ENCODE measurements at places on chromosomes 2 and 18.

DNA sequence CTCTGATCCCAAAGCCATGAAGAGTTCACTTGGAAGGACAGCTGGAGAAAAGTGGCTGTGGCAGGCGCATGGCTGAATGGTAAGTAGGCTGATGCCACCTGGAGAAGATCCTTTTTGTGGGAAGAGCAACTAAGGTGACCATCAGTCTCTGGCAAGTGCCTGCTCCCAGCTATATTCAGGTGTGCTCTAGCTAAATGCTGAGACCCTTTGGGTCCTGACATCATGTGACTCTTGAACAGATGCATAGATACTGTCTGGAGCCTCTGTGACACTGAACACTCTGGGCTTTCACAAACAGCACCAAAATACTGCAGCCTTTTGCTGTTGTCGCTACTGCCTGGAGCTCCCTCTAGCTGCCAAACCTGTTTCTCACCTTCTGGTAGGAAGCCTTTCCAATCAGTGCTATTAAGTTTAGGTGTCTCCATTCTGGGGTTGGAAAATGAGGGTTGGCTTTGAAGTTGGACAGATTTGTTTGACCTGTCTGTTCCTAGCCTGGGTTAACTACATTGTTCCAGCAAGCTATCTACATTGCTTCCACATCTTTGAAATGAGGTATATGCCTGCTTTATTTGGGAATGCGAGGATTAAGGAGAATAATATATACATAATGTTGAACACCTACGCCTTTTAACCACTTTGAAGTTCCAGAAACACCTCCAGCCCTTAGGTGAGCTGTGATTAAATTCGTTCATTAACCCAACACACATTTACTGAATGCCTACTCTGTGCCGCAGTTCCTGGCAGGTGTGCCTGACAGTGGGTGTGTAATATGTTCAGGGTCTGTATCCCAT lies 3.1 kb downstream of the EGR4 start:
- no peaks in the 10 kb centered on the region for H3K36me3 ChIP-seq
- no peak overlapping the region for H3K27ac ChIP-seq
- H3K27me3 ChIP-seq: peaks cover 37% of the 10 kb centered on the region
- H3K4me1 ChIP-seq: peaks cover 13% of the 10 kb centered on the region

GRCh38 chr18:45221363-45221762 lies 393.9 kb upstream of the SLC14A2 start:
- H3K4me1 ChIP-seq: no peaks in the 10 kb centered on the region
- H3K4me3 ChIP-seq: no peak overlapping the region
- no peak for DNase-seq
- no peaks in the 10 kb centered on the region for H3K36me3 ChIP-seq
- no peaks in the 10 kb centered on the region for H3K27me3 ChIP-seq

DNA sequence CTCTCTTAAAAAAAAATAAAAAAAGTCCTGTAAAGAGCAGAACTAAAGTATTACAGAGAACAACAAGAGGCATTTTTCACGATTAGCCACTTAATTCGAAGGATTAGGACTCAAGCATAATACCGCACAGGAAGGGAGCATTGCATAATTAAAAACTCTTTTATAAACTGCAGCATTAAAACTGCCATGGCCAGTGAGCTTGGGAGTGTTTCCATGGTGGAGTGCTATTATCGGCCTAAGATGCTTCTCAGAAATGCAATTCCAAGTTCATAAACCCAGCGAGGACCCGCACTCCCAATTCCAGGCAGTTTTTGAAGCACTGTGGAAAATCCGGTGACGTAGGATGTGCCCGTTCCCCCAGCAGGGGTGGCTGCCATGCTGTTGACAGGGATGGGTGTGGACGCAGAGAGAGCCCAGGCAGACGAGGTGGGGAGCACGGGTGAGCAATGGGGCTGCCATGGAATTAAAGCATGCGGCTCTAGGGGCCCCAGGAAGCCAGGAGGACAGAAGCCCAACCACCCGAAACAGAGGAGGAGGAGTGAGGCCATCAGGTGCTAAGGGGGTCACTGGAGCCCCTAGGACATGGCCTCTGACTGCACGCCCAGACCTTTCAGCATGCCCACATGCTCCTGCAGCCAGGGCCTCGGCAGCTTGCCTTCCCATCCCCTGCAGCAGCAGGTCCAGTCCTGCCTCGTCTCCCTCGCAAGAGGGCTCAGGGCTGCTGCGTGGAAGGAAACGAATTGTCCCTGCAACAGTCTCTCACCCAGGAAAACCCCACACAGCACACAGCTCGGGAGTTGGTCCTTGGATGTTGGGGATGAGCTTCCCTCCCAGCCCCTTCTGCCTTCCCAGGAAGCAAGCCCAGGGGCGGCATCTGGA lies 233.4 kb downstream of the NDUFA10 start:
- no peaks in the 10 kb centered on the region for H3K36me3 ChIP-seq
- H3K27ac ChIP-seq: no peak overlapping the region
- no peak overlapping the region for H3K4me3 ChIP-seq

DNA sequence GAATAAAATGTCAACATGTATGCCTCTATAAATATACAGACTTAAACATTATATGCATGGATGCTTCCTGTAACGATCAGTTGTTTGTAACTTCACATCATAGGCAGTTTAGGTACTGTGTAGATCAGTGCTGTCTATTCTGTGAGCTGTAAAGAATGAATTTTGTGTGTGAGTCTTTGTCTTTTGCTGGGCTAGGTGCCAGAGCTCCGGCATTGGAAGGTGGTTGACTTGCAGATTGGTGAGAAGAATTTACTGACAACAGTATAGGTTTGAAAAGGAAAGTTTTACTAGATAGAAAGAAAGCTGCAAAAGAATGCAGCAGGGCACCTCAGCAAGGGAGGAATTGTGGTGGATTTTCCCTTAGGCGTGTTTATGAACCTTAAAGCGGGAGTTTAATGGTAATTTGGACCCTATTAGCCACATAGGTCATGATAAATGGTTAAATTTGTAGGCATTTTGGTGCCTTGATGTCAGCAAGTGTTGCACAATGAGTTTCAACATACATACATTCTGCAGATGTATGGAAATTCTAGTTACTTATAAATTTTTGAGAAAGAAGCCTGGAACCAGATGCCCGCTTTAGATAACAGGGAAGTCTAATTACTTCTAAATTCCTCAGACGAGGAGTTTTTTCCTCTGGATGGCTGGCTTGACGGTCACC lies 6.7 kb upstream of the QPCT start:
- no peak overlapping the region for H3K4me3 ChIP-seq
- peaks cover 3% of the 10 kb centered on the region for H3K4me1 ChIP-seq
- H3K27ac ChIP-seq: no peak overlapping the region
- no peaks in the 10 kb centered on the region for H3K27me3 ChIP-seq
- DNase-seq: no peak
- H3K36me3 ChIP-seq: no peaks in the 10 kb centered on the region

DNA sequence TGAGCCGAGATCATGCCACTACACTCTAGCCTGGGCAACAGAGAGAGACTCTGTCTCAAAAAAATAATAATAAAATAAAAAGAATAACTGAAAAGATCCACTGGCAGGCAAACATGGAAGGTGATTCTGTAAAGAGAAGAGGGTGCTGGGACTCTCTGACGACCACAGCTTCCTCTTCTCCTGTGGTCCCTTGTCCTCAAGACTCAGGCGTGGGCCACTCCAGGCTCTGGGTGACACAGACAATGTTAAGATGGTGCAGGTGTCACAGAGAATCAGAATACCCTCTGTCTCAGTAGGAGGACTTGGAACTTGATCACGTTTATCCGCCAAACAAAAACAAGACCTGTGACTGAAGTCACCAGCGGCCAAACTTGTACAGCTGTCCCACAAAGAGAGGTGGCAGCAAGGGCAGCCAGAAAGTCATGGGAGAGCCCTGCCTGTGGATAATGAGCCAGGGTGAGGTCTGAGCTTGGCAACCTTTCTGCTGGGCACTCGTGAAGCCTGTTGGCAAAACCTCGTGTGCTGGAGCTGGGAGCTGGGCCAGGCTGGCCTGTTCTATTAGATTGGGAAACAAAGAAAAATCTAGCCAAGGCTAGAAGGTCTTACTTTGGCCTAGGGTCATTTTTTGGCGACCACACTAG lies 76.4 kb upstream of the ITGA6 start:
- no peak overlapping the region for H3K4me3 ChIP-seq
- no peaks in the 10 kb centered on the region for H3K27me3 ChIP-seq
- no peaks in the 10 kb centered on the region for H3K4me1 ChIP-seq
- peak; percentile 84 for DNase-seq

- no peaks in the 10 kb centered on the region for H3K36me3 ChIP-seq
- no peaks in the 10 kb centered on the region for H3K27me3 ChIP-seq
- H3K27ac ChIP-seq: no peak overlapping the region
- no peaks in the 10 kb centered on the region for H3K4me1 ChIP-seq
- no peak overlapping the region for H3K4me3 ChIP-seq
- DNase-seq: no peak
These were observed 33.9 kb downstream of the CCDC138 start for GRCh38 chr2:108820482-108820881.

- H3K27me3 ChIP-seq: peaks cover 96% of the 10 kb centered on the region
- peaks cover 14% of the 10 kb centered on the region for H3K4me1 ChIP-seq
- DNase-seq: peak; percentile 46
These were observed 4.8 kb downstream of the TMEM200C start for GRCh38 chr18:5890331-5891183.

DNA sequence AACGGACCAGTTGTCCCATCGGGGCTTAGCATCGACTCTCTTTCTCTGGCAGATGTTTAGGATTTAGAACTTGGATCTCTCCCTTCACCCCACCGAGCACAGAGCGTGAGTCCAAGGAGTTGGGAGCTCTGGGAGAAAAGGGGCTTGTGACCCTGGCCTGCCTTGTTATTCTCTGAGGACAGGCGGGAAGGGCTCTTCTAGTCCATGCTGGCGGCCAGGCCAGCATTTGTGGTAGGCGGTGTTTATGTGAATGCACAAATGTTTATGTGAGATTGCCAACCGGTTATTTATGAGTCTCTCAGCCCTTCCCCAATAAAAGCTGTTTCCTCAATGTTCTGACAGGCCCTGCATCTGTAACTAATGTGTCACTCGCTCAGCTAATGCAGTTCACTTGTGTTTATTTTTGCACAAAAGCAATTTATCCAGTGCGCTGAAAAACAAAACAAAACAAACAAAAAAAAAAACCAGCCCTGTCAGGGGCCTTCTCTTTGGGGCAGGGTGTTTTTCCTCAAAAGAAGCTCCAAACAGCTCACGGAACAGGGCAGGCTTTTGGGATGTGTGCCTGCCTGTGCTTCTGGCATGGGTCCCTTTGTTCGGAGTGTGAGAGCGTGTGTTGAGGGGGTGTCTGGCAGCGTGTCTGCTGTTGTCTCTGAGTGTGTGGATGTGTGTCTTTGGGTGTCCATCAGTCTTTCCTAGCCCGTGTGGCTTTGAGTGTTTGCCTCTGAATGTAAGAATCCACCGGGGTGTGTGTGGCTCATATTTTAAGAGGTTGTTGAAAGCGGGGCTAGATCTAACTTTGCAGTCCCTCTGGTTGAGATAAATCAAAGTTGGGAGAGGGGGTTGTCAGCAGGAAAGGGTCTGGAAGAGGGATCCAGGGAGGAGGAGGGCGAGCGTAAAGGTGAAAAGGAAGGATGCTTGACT lies 52.8 kb upstream of the HAAO start:
- no peak overlapping the region for H3K27ac ChIP-seq
- H3K4me3 ChIP-seq: no peak overlapping the region
- no peaks in the 10 kb centered on the region for H3K36me3 ChIP-seq
- peaks cover 28% of the 10 kb centered on the region for H3K4me1 ChIP-seq

All from heart right ventricle (tissue), 16 donors.